CD4-positive, alpha-beta T cell treated with Interleukin-15 for 4 hours (primary cell): ENCODE measurements at places on chromosomes 6 and 20.

- no peak for DNase-seq
Observed at GRCh38 chr6:104954190-104954797, 2.6 kb upstream of the LIN28B start.

DNA sequence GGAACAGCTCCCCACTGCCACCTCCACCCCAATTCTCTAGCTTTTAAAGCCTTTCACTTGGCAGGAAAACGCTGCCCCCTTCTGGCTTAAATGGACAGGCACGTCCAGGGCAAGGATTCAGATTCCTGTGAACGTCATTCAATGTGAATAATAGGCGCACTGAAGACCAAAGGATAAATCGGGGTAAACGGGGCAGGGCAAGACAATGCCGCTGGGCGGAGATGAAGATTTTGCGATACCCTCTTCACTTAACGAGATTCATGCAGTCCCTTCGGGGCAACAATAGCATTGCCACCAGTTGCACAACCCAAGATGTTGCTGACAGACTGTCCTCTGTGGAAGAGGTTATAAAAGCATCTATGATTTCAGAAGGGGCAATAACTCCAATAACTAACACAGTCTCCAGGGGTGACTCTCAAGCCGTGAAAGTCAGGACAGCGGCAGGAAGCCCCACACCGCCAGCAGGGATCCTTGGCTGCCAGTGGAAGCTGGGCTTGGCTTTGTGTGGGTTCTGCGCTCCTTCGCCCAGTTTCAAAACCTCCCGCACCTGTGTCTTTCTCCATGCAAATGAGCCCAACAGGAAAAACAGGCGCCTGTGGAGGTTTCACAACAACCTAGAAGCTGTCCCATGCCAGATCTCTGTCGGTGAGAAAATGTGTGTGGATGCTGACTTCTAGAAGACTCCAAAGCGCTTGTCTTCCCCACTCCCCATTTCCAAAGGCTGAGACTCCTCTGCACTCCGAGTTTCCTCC lies 291.8 kb downstream of the BMP7 start:
- DNase-seq, result no peak

GRCh38 chr20:62485062-62485700 lies 9.4 kb upstream of the GATA5 start:
- no peak for DNase-seq

GRCh38 chr20:25294459-25295385 lies 46.8 kb downstream of the PYGB start:
- DNase-seq, result peak; percentile 50

DNA sequence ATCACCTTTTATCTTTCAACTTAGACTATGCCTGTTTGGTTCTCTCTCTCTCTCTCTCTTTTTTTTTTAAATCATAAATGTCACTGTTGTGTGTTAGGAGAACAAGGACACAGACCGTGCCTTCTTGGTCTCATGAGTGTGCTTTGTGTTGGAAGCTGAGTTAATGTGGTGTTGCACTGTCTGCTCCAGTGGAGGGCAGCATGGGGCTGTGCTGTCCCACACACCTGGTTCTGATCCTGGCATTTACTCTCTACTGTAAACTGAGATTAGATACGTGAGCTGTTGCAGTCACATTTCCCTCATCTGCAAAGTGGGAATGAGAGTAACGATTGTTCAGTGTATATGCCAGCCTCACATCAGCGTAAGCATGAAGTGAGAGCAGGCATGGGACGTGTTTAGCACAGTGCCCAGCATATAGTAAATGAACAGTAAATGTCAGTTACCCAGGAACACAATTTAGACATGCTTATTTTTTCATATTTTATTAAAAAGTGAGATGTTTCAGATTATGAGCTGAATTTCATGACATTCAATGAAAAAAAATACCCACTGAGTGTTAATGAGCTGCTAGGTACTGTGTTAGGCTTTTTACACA lies 161.1 kb downstream of the FARS2 start:
- no peak for DNase-seq

DNA sequence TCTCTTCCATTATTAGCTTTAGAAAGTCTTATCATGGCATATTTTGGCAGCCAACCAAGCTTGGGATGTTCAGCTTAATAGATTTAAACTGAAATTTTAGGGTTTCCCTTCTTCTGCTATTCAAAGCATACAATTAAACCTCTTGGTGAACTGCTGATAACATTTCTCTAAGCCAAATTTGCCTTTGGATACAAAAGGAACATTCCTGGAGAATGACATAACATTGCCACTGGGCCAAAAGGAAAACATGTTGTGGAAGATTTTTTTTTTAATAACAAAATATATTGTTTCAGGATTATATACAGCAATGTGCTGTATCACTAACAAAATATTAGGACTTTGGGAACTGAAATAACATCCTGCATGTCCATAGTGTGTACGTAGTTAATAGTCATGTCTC lies 215.1 kb upstream of the TBX18 start:
- DNase-seq, result no peak

GRCh38 chr6:161029195-161029809 lies 37.7 kb downstream of the MAP3K4 start:
- no peak for DNase-seq

DNA sequence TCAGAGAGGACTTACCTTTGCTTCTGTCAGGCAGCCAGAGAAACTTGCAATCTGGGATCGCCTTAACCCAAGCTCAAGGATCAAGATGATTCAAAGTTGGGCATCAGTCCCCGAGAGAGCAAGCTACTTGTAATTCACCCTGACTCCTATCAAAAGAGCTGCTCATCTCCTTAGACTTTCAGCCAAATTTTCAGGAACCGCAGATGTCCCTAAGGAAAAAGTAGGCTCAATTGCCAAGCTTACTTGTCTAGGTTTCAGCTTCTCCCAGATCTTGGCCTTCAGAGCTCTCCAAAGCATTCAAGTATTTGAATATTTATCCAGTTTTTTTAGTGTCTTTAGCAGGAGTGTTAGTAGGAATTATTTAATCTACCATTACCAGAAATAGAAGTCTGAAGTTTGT lies 434.1 kb upstream of the MMS22L start:
- DNase-seq, result no peak

DNA sequence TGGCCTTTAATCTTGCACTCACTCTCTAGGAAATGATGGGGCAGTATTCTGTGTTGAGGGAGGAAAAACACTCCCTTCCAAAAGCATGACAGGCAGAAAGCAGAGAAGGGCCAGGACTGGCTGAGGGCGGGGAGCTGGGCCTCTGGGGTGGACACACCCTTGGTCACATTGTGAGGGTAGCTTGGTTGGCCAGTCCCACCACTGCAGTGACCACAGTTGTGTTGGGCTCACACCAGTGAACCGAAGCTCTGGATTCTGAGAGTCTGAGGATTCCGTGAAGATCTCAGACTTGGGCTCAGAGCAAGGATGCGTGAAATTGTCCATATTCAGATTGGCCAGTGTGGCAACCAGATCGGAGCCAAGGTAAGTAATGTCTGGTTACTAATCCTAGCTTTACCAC lies at the start of gene TUBB1:
TSS of gene TUBB1 (plus strand) at position 213 of the 400 bp plus-strand sequence. CDS start at position 307, 94 bp downstream.
- DNase-seq, result no peak

DNA sequence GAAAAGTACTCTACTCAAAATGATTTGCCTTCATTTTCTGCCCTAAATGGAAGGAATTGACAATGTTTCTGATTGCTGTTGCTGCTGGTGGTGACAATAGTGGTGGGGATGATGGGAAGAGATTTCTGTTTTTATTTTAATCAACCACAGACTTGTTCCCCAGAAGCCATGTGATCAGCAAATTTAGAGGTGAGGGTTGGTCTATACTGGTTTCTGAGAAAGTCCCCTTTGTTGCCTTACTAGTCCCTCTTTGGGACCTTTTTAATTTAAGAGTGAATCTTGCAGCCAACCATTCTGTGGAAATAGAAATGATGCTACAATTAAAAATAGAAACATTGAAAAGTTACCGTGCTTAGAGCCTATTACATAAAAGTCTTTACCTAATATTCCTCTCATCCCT lies 43.2 kb downstream of the AIG1 start:
- DNase-seq, result no peak

DNA sequence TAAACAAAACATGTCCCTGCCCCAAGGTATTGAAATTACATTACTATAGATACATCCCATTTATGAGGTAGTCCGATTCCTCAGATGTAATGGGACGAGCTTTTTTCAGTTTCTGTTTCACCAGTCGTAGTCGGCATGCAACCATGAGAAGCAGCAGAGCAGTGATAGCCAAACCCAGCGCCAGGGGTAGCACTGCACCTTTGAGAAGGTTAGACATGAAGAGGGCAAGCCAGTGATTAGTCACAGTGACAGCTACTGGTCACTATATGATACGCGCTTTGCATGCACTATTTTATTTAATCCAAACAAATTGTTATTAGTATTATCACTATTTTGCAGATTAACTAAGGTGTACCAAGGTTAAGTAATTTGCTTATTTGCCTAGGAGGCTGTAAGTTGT lies 43.7 kb downstream of the LRP11 start:
- no peak for DNase-seq

DNA sequence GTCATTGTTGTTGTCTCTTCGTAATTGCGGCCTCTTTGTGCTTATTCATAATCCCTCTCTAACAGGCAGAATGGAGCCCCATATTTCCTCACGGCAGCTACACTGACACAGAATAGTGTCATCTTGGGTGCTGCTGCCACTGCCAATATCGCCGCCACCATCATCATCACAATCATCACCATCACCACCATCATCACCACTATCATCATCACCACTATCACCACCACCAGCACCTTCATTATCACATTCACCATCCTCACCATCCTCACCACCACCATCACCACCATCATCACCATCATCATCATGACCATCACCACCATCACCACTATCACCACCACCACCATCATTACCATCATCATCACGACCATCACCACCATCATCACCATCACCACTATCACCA lies 10.8 kb downstream of the NPBWR2 start:
- DNase-seq, result no peak

DNA sequence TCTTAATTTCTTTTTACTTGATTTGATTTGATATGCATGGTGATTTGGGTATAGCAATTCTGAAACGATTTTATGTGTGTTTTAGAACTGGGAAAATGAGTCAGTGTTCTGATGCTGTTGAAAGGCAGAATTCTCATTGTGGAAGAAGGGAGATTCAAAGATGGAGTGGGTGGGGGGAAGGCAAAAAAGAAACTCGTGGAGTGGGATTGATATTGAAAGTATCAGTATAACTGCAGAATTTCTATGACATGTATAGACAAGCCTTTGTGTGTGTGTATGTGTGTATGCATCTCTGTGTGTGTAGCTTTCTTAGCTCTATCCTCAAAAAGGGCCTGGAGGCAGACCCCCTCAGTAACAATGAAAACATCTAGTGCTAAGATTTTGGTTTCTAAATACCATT lies 184.3 kb upstream of the OLIG3 start:
- DNase-seq, result no peak

DNA sequence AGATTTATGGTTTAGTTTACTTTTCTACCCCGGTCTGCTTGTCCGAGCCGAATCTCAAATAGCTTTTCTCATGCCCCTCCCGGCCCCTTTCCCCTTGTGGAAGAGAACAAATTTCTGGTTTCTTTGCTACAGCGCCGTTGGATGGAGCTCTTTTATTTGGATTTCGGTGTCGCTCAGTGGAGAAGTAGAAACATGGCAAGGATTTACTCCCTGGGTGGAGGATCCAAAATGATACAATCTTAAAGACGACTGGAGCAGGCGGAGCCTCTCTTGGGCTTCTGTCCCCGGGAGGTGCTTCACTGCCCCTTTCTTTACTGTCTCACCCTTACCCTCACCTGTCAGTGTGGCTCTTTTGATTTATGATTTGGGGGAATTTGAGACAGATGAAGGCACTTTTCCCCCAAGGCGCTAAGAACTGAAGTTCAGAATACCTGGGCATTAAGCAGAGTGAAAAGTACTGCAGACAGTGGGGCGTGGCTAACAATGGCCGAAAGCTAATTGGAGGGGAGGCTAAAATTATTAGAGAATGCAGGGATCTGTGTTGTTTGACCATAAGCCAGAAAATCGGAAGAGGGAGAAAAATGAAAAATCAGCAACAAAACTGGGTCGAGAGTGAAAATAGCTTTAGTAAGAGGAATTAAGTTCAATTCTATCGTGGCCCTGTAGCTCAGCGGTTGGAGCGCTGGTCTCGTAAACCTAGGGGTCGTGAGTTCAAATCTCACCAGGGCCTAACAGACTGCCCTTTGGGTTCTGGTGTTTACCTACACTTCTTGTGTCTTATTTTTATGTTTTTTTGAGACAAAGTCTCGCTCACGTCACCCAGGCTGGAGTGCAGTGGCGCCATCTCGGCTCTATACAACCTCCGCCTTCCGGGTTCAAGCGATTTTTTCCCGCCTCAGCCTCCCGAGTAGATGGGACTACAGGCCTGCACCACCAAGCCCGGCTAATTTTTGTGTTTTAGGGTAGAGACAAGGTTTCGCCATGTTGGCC lies 145.1 kb upstream of the ZNF184 start:
- no peak for DNase-seq

- no peak for DNase-seq
Observed at GRCh38 chr6:168171673-168172353, 92.8 kb upstream of the FRMD1 start.
